ENCODE measurements at places on chromosomes 7 and 10.

GRCh38 chr7:26195867-26196657 lies 4.5 kb downstream of the HNRNPA2B1 start:
- DNase-seq, result no peak

- DNase-seq, result no peak
These were observed 54.5 kb downstream of the FRMD4A start for GRCh38 chr10:14276210-14276609.

- DNase-seq, result no peak
These were observed 5.0 kb upstream of the TASOR2 start for GRCh38 chr10:5679606-5680005.

DNA sequence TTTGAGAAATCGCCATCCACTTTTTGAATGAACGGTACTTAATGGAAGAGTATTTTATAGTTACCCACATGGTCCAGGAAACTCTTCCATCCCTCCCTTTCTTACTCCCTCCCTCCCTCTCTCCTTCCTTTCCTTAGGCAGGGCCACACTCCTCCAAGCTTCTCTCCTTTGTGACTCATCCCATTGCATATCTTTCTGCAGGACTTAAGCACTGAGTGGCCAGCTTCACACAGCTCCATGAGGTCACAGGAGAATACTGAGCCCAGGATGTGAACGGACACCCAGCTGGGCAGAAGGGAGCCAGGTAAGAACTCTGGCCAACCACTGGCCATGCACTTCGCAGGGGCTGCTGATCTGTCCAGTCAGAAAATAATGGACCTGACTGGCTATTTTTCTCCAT lies 189.7 kb upstream of the ADCY1 start:
- no peak for DNase-seq

GRCh38 chr10:34469446-34469845 lies 345.6 kb downstream of the PARD3 start:
- DNase-seq, result no peak

DNA sequence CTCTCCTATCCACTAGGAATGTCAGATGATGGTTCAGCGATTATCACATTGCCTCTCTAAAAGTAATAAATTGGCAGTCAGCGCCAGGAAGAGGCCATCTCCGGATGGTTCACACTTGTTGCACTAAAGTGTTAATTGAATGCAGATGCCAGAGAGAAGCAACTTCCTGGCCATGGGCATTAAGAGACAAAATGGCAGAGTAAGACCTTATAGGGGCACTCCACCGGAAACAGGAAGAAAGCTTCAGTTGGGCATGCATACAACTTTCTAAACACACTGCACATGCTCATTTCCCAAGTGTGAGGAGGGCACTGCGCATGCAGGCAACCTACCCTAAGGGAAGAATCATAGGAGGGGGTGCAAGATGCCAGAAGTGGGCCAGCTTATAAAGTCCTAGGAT lies 71.7 kb upstream of the AUTS2 start:
- DNase-seq, result no peak

- no peak for DNase-seq
These were observed 34.4 kb downstream of the PLEKHA8 start for GRCh38 chr7:30062587-30062986.

DNA sequence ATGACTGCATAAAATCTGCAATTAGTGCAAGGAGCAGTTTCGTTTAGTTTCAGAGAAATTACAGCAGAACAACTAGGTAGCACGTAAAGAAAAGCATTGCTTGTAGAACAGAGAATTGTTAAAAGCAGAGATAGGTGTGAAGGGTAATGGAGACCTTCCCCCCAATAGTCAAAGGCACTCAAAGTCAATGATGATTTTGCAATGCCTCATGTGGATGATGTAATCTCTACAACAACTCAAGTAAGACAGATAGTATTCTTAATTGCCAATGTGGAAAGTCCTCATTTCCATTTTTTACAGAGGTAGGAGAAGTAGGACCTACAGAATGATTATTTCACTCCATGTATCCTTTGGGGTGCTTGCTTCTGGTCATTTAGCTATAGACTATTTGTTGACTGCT lies 94.3 kb upstream of the GNAI1 start:
- DNase-seq, result no peak

DNA sequence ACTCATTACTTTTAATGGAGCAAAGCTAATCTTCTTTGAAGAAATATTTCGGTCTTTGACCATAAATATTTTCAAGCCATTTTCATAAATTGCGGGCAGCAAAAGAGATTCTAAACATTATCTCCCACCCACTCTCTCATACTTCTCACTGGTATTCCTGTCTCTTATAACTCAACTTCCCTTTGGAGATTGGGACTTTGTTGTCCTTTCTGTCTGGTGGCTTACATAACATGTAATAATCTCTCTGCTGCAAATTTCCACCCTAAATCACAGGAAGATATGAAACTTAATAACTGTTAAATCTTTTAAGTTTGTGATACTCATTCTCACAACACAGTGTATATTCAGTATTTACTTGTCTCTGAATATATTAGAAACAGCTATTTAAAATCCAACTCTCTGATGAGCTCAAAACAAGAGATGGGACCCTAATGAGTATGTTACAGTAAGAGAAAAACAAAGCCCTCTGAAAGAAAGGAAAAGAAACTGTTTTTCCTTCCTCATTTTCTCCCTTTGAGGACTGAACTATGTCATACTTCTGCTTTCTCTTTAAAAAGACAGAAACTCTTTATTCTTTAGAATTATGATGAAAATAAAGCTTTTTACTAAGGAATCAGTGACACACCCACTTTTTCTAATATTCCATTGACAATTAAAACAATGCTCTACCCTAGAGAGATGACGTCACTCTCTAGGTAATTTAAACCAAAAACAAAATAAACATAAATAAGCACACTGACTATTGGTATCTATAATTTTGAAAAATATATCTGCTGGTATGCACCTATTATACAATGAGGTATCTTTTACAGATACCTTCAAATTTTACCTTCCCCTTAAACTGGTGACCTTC lies 14.7 kb downstream of the CALCR start:
- DNase-seq, result no peak

- no peak for DNase-seq
These were observed 4.8 kb downstream of the PTF1A start for GRCh38 chr10:23196915-23197314.

DNA sequence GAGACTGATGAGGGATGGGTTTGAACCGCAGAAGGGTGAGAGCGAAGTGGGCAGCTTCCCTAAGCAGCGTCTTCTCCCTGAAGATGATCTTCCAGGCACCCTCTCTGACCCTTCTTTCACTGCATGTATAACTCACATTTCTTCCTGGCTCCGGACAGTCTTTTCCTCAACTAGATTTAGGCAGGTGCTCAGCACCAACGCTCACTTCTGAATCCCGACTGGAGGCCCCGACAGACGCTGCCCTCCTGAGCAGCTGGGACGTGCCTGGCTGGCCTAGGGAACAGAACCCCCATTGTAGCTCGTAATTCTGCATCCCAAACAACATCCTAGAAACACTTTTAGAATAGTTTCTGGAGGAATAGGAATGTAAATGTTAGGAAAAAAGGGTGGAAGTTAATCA lies 206.6 kb downstream of the DIP2C start:
- no peak for DNase-seq

- no peak for DNase-seq
These were observed 69.8 kb upstream of the GNA12 start for GRCh38 chr7:2913760-2914387.

GRCh38 chr10:80167471-80168161 lies 35.1 kb downstream of the PLAC9 start:
- no peak for DNase-seq

- DNase-seq, result peak; percentile 65
These were observed 8.0 kb downstream of the CALHM3 start for GRCh38 chr10:103470761-103471653.

DNA sequence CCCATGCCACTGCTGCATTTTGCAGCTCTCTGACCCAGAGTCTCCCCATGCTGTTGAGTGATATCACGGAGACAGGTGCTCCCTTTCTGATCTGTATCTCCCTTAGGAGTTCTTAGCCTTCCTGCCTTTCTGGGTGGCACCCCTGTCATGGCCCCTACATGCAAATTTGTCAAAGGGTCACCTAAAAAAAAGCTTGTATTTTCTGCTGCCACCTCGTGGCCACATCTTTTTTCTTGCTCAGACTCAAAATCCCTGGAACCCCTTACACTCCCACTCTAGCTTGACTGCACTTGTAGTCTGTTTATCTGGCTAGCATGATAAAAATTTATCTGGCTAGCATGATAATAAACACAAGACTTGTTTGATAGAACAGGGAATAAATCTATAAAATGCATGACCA lies 809.1 kb downstream of the SORCS1 start:
- DNase-seq, result no peak

GRCh38 chr10:116752969-116753665 lies 10.8 kb upstream of the HSPA12A start:
- DNase-seq, result no peak

GRCh38 chr7:131890176-131890575 lies 333.7 kb upstream of the PODXL start:
- DNase-seq, result no peak

- DNase-seq, result no peak
These were observed 683.3 kb downstream of the GRM8 start for GRCh38 chr7:126569402-126569801.

DNA sequence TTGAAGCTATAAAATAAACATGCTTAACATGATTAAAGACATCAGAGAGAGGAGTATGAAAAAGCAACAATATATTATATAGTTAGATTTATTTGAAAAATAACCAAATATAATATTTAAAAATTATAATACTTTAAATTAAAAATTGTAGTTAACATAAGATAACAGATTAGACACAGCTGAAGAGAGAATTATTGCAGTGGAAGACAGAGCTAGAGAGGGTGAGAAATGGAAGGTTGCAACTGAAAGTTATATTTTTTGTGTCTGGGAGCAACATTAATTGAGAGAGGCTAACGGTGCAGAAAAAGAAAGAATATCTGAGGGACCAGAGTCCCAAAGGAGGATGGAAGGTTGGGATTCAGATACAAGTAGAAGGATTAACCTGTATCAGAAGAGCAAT lies 548.9 kb upstream of the FZD8 start:
- DNase-seq, result no peak

DNA sequence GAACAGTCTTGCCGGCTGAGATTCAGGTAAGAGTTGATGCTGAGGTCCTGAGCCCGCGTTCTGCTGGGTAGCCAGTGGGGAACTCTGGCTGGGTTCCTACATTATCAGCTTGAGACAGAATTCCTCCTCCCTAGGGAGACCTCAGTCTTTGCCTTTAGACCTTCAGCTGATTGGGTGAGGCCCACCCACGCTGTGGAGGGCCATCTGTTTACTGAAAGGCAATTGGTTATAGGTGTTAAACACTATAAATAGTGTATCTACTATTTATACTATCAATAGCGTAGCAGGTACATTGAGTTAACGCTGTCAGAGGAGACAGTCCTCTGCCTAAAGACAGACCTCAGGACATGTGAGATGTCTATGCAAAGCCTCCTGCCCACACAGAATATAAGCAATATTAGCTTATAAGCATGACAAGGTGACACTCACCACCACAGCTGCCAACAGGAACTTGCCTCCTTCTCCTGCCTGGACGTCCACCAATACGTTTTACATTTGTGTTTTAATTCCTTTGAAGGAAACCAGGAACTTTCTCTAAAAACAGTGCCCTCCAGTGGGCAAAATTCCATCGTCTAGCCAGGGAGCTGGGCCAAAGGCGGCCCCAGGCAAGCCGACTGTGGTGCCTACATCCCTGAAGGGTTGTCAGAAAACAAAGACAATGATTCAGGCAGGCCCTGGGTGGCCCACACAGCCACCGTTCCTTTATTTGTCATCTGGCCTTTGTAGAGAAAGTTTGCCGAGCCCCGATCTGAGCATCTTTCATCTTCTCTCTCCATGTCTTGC lies 58.8 kb downstream of the INSIG1 start:
- no peak for DNase-seq

- no peak for DNase-seq
These were observed 95.1 kb upstream of the ITGB1 start for GRCh38 chr10:33052915-33053810.

DNA sequence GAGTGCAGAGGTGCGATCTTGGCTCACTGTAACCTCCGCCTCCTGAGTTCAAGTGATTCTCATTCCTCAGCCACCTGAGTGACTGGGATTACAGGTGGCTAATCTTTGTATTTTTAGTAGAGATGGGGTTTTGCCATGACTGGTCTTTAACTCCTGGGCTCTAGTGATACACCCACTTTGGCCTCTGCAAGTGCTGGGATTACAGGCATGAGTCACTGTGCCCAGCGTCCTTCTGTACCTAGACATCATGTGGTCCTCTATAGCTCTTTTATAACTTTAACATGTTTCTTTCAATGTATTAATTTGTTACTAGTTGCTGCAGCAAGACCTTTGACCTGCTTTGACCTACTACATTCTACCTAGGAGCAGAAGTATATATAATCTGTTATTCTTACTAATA lies 38.7 kb upstream of the BICC1 start:
- no peak for DNase-seq

DNA sequence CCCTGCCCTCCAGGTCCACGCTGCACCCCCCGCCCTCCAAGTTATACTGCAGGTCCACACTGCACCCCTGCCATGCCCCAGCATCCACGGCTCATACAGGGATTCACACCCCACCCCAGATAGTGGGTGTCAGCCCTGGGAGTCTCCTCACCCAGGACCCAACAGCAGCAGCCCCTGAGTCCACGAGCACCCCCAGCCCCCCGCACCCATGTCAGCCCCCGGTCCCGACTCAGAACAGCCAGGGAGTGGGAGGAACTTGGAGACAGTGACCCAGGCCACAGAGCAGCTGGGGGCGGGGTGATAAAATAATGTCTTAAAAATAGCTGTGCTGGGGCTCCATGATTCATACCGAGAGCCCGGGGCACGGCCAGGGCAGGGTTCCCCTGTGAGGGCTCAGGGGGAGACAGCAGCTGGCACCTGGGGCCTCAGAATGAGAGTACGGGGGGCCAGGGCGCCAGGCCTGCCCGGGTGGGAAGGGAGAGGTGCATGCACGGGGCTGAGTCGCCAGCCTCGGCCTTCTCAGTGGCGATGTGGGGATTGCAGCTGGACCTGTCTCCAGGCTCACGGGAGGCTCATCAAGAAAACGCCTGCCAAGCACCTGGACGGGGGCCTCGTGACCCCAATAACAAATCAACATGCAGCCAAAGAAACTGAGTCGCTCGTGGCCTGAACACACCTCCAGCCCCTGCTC lies 29.8 kb downstream of the ADAP1 start:
- peak; percentile 53 for DNase-seq

- DNase-seq, result no peak
These were observed 91.3 kb downstream of the PCGF5 start for GRCh38 chr10:91311601-91312381.

DNA sequence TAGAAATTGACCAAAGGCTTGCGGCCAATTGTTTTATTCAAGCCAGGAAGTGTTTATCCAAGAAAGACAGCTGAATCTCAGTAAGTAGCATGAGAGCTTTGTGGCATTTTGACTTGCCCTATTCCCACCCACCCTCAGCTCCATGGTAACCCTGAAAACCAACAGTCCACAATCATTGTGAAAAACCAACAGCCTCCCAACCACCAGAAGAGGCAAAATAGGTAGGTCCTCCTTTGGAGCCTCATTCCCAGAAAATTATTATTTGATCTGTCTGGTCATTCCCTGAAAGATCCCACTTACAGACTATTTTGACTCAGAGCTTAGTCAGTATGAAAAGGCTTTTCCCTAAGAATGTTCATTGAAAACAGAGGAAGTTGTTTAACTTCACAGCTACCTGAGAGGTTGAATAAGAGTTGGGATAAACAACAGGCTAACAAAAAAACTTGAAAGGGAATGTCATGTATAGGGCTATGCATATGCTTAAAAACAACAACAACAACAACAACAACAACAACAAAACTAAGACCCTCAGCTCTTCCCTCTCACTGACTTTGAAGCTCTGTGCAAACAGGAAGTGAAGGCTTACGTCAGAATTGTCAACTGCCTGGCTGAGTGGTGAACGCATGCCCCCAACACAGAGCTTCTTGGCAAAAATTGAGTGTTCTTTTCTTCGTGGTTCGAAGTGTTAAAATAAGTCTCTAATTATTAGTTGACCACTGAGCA lies 11.2 kb downstream of the KPNA7 start:
- no peak for DNase-seq

Data from activated T-cell treated with anti-CD3 and anti-CD28 coated beads, Interleukin-2, amount 50 U/mL, for 1 hour (primary cell).